Epithelial cell of proximal tubule (primary cell): ENCODE measurements at places on chromosomes 1 and 21. TPM values are rescaled to one million over a fixed set of nuclear protein-coding genes. Genes with fewer than 3 reads are reported as not detected.

DNA sequence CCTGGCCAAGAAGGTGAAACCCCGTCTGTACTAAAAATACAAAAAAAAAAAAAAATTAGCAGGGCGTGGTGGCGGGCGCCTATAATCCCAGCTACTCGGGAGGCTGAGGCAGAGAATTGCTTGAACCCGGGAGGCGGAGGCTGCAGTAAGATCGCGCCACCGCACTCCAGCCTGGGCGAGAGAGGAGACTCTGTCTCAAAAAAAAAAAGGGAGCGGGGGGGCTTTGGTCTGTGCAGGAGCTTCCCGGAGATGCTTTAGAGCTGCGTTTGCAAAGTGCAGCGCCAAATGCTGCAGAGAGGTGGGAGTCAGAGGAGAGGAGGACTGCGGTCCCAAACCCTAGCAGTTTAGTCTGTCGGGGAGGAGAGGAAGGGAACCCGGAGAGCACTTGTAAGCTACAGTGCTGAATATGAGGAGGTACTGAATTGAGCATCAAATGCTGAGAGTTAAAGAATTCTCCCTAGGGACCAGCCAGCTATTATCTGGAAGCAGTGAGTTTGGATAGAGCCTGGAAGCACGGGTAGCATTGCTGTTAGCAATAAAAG is 569 bp downstream of the FALEC start:
- no peak for DNase-seq

- no peak for DNase-seq
Observed at GRCh38 chr1:168980656-168981055, 125.8 kb upstream of the ATP1B1 start.

- DNase-seq, result no peak
Observed at GRCh38 chr1:223684488-223684792, 18.9 kb upstream of the CAPN8 start.

- DNase-seq, result no peak
Observed at GRCh38 chr21:19547951-19548840, 1144.6 kb upstream of the TMPRSS15 start.

DNA sequence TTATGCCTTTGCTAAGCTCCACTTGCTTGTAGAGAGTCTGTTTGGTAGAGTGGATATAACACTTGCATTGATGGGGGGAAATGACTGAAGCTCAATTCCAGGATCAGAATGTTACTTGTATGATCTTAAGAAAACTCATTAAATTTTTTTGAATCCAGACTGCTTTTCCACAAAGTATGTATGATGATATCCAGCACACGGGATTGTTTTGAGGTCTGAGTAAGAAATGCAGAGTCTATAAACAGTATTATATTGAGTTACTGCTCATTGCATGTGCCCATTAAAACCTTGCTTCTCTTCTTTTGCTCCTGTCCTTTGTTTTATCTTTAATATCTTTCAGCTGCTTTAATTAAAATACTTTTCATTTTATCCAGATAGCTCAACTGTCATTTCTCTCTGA is 570.4 kb upstream of the ZRANB2 start:
- no peak for DNase-seq

GRCh38 chr1:50378770-50379169 is 44.5 kb downstream of the DMRTA2 start:
- no peak for DNase-seq

GRCh38 chr1:198754670-198755069 is 115.8 kb downstream of the PTPRC start:
- DNase-seq, result no peak

OR2T11 gene
- total RNA-seq, result not detected in 2 replicates

SLC1A7 gene
- not detected in 2 replicates for total RNA-seq

TLR5 gene
- under 0.01 and 0.12 TPM in 2 replicates for total RNA-seq

ADAMTSL4 gene
- 0.80 and 7.3 TPM in 2 replicates for total RNA-seq

DUSP23 gene
- total RNA-seq, result 54.5 and 83.5 TPM in 2 replicates
